ENCODE measurements at places on chromosomes 2 and 18. TPM values are rescaled to one million over a fixed set of nuclear protein-coding genes. Genes with fewer than 3 reads are reported as not detected.

Gene FOXD4L1
- total RNA-seq, result 0.17 TPM

Gene FHOD3
- 51.8 TPM for total RNA-seq

Gene AKAIN1
- total RNA-seq, result 0.77 TPM

Gene CNGA3
- total RNA-seq, result 4.9 TPM

Gene ARHGEF33
- 4.7 TPM for total RNA-seq

Gene TUBA4B
- not detected for total RNA-seq

GRCh38 chr2:24920098-24920808, at the start of gene ADCY3:
Gene ADCY3 (minus strand): TSS chr2:24920237. CDS start chr2:24918987, 1,250 bp downstream.
- no peak for DNase-seq

DNA sequence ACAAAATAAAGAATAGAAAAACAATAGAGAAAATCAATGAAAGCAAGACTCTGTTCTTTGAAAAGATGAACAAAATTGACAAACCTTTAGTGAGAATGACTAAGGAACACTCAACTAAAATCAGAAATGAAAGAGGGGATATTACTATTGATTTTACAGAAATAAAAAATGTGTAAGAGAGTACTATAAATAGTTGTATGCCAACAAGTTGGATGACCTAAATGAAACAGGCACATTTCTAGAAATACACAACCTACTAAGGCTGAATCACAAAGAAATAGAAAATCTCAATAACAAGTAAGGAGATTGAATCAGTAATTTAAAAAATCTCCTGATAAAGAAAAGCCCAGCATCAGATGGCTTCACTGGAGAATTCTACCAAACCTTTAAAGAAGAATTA, 18.4 kb upstream of the MALL start:
- no peak for DNase-seq

DNA sequence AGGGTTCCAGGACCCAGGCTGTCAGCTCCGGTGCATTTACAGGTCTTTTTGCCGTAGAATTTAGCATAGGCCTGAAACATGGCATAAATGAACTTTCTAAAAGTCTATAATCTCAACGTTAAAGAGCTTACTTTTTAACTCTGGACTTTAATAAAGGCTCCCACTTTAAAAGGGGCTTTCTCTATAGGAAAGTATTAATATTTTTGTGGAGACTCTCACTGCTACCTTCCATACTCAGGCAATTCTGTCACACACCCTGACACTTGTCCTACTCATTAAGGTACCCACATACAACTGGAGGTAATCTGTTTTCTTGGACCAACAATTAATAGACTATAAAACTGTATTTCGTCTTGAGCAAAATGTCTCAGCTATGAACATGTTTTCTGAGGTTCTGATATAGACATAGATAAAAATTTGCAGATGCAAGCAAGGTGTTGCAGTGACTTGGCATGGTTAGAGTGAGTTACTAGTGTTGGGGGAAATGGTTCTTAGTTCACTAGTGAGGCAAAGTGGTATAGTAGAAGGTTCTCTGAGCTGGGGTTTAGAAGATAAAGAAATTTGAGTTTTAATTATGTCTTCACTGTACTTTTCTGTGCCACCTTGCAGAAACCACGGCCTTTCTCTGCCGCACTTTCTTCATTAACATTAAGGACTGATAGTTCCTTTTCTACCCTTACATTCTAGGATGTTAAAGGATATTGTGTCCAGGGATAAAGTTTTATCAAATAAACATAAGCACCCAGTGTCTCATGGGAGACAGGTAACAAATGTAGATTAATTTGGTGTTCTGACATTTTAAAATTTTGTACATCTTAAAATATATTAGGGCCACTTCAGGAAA, 10.8 kb upstream of the NR4A2 start:
- no peak for DNase-seq

DNA sequence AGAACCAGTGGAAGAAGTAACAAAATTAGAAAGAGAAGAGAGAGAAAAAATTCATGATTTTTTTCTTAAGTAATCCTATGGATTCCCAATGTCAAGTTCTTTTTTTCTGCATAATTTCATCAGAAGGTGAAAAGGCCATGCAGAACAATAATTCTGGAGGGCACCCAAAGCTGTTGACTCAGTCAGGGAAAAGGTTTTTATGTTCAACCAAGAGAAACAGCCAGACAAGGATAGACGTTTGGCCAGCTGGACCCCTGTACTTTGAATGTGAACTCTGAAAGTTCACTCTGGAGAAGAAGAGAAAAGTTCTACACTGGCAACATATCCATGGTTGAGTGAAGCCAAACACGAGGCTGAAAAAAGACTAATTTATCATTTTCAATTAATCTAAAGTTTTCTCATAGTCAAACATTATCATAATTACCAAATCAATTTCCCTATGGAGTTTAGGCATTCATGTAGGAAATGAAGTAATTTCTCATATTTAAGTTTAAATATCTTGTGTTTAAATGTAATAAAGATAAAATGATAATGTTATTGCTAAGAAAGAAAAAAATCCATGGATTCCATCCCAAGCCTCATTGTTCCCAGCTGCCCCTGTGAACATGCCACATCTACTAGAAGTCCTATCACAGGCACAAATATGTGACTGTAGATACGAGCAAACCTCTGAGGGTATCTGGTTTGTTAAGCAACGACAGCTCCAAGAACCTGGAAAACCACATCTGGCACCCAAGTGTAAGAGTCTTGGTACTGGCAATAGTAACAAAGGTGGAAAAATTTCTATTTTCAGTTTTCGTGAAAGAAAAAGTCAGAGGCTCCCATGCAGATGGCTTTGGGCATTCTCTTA, 742.7 kb upstream of the ACVR2A start:
- no peak for DNase-seq
